Activated CD4-positive, alpha-beta T cell treated with anti-CD3 and anti-CD28 coated beads, Interleukin-2, amount 10 ng/mL, durations not matched to agents 7 days and 5 days (primary cell): ENCODE measurements at places on chromosomes 2 and 18.

DNA sequence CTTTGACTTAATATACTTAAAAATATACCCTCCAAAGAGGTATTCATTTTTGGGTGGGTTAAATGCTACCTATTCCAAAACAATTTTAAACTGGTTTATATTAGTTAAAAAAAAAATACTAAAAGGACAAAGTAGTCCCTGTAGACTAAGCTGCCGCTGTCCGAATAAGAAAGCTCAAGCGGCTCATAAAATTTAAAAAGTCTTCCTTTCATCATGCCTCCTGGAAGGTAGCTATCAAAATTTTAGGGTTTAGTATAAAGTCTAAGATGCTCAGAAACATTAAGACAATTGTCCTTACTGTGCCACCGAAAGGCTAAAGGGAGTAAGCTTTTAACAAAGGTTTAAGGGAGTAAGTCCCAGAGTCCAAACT lies 440 bp upstream of the UGGT1 start:
- no peak for DNase-seq

DNA sequence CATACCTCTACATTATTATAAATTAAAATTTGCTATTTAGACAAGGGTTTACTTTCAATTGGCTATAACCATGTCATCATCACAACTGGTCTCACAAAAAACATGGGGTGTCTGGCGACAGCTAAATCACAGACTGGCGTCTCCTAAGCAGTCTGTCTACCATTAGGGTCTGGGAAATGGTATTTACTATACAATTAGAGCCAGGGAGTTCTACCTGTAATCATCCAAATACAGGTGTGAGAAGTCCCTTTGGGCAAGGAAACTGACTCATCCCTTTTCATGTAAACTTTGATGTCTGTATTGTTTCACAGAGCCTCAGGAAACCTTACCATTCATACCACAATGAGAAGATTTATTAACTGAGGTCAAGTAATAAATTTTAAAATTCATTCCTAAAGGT lies 126.7 kb downstream of the OLA1 start:
- DNase-seq, result no peak

DNA sequence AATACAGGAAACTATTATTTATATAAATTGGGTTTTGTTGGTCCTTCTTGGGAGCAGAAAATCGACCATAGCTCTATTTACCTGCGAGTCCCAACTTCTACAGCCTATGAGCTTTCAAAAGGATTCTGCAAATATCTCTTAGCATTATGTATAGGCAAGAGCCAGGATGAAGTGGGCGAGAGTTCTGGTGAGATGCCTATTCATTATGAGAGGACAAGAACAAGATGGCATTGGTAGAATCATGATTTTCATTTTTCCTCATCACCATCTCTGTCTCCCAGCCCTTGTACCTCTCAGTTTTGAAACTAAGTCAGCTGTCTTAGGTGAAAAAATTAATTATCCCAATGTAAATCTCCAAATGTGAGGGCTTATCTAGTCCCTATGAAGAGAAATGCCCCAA lies 25.0 kb downstream of the WIPF1 start:
- DNase-seq, result no peak

DNA sequence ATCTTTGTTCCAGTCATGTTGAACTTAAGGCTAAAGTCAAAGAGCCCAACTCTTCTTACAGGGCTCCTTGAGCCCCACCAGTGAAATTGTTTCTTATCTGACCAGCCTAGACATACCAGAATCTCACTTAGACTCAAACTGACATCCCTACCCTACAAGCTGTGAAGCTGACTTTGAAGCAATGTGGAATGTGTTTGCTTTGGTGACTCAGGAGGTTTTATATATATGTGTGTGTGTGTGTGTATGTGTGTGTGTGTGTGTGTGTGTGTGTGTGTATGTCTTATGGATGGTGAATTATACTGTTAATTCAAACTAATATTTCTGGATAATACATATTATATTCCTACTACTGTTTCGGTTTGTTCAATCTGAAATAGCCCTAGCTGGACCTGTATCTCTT lies 67.3 kb downstream of the CAMKMT start:
- no peak for DNase-seq

- no peak for DNase-seq
Measured at GRCh38 chr2:156332284-156332533, 312 bp downstream of the NR4A2 start.

- DNase-seq, result no peak
Measured at GRCh38 chr18:59550174-59550516, 147.1 kb downstream of the CCBE1 start.

DNA sequence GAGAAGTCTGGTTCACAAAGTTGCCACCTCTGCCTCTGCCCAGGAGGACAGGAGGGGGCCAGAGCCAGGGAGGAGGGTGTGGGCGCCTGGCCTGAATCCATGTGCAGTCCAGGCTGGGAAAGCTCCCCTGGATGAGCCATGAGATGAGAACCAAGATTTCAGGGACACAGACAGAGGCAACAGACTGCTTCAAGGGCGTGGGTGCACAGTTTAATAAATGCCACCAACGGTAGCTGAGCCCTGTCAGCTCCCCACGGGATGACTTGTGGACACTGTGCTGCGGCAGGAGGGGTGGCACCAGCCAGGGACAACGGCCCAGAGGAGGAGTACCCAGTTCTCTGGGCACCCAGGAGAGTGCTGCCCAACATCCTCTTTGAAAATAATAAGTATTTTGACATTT lies 15.2 kb downstream of the CAPG start:
- no peak for DNase-seq

DNA sequence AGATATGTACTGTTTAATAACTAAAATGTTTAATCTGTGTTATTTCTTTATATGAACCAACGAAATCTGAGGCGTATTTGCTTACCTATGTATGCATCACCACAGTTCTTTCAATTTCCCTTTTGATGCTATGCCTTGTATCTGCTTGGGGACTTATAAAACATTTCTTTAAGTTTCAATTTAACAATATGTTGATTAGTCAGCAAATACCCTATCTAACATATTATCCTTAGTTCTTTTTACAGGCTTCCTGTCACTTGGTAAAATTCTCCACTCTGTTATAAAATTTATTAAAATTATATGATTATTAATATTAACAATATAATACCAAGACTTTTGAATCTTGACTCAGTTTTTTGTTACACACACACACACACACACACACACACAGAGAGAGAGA lies 174.3 kb downstream of the CPS1 start:
- DNase-seq, result no peak

DNA sequence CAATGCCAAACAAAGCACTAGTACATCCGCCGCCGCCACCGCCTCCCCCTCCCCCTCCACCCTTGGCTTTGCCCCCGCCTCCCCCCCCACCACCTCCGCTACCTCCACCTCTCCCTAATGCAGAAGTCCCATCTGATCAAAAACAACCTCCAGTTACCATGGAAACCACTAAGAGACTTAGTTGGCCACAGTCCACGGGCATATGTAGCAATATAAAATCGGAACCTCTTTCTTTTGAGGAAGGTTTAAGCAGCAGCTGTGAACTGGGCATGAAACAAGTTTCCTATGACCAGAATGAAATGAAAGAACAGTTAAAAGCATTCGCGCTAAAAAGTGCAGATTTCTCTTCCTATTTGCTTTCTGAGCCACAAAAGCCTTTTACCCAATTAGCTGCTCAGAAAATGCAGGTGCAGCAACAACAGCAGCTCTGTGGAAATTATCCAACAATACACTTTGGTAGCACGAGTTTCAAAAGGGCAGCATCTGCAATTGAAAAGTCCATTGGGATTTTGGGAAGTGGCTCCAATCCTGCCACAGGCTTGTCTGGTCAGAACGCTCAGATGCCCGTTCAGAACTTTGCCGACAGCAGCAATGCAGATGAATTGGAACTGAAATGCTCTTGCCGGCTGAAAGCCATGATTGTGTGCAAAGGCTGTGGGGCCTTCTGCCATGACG lies 168.0 kb downstream of the ASXL3 start:
- no peak for DNase-seq

DNA sequence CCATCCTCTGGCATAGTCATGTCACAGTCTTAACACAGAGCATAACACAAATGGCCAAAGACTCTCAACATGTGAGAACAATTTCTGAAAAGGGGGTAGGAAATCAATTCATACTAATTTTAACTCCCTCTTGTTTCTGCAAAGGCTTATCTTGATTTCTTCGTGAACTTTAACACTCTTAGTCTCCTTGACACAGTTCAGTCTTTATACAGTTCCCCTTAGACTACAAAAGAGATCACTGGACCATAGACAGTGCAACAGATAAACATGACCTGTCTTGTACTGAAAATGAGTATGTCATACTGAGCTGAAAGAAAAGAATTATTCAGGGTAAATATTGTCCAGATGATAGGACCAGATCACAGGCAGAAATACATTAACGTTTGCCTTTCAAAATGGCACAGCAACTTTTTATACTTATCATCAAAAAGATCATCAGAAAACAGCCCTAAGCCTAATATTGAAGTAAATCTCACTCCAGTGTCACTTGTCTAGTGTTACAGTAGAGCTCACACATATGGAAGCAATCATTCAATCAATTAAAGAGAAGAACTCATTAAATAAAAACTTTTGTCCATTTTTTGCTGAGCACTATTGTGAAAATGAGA lies 56.4 kb upstream of the VRK2 start:
- no peak for DNase-seq

- DNase-seq, result no peak
Measured at GRCh38 chr2:111950236-111950635, 51.8 kb downstream of the MERTK start.

- no peak for DNase-seq
Measured at GRCh38 chr2:48883661-48884060, 128.1 kb upstream of the LHCGR start.

DNA sequence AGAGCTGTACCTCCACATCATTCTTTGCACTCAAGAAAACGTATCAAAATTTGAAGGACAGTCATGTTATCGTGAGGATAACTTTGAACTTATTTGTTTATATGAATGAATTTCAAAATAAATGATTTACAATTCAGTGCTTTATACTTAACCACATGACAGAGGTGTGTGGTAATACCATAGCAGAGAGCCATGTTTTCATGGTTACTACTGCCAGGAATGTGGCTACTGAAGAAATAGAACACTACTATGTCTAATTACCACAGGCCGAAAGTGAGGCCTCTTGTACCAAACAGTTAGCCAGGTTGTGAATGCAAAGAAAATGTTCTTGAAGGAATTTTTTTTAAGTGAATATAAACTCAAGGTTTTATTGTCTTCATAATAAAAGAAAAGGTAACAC lies 49.2 kb downstream of the AAK1 start:
- no peak for DNase-seq

GRCh38 chr2:191714925-191715324 lies 37.0 kb downstream of the NABP1 start:
- DNase-seq, result no peak

GRCh38 chr2:12493031-12493513 lies 223.7 kb upstream of the TRIB2 start:
- no peak for DNase-seq
